Activated T-cell treated with anti-CD3 and anti-CD28 coated beads for 24 hours (primary cell): ENCODE measurements at places on chromosomes 5 and 9.

- DNase-seq = no peak
These were observed 1.0 kb downstream of the HMGCS1 start for GRCh38 chr5:43312076-43312661.

- no peak for DNase-seq
These were observed 80.0 kb downstream of the OXCT1 start for GRCh38 chr5:41790038-41790776.

- DNase-seq = no peak
These were observed 9.0 kb downstream of the OR2S2 start for GRCh38 chr9:35948901-35949318.

DNA sequence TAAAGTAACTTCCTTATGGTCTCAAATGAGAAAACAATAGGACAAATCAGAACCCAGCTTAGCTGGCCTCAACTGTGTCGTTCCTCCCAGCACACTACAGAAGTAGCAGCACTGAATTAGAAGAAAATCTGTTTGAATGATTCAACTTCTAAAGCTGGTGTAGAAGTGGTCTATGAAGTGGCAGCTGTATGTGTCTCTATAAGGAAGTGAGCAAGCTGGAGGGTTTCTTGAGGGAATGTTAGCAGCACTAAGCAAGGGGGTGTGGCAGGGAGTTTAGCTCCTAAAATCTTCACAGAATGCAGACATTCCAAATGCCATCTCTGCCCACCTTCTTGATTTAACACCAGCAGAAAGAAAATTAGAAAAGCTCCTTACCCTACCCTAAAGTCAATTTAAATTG, 4.1 kb downstream of the KLF9 start:
- no peak for DNase-seq

DNA sequence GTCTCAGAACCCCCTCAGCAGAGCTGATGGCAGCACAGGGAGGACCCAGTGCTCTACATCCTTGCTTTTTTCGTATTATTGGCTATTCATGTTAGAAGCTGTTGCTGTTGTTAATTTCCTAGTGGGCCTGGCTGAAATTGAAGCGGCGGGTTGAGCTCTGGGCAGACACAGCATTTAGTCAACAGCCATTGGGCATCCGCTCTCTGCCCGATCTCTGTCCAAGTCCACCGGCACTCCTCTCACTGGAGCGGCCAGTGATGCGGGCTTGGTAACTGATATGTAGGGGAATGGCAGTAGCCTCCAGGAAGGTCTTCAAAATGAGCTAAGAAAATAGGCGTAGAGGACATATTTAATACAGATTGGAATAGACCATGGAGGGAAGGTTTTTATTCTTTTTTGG, 1.3 kb upstream of the GARNL3 start:
- no peak for DNase-seq

DNA sequence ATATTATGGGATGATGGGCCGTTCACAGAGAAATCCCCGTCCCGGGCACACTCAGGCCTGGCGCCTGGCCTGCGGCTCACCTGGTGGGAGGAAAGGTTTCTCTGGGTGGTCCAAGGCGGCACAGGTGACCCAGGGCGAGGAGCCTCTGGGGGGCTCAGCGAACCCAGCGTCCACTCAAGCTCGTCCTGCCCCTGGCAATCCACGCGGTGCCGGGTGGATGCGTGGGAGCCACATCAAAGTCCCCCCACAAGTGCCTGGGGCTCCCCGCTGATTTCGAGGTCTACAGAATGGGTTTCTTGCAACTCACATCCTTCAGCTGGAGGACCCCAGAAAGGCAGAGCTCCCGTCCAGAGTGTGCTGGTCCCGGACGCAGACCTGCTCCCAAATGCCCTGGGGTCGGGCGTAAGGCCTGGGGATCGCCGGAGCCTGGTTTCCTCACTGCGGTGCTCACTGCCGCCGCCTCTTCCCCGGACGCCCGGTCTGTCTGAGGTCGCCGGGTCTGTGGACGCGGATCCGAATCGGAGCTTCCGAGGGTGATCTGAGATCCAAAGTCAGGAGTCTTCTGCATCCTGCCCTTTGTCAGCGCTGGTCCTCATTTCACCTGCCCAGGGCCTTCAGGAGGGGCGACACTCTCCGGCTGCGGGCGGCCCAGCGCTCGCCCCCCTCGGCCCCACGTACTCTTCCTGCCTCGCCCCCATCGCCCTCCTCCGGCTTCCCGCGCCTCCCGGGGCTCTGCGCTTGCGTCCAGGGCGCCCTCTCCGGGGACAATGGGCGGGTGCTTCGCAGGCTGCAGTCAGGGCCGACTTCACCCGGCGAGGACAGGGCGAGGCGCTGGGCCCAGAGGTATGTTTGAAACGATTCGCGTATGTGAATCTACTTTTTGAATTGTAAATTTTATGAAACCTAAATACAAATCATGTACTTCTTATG, 20.0 kb upstream of the RUFY1 start:
- peak; percentile 60 for DNase-seq

GRCh38 chr9:15332939-15333338, 25.9 kb upstream of the TTC39B start:
- no peak for DNase-seq

- DNase-seq = no peak
These were observed 124.5 kb upstream of the FST start for GRCh38 chr5:53355931-53356330.

GRCh38 chr5:62112689-62113228, 193.2 kb upstream of the KIF2A start:
- DNase-seq = no peak

GRCh38 chr9:122468735-122469134, 9.0 kb downstream of the OR1J1 start:
- DNase-seq = no peak

GRCh38 chr9:93138171-93138764, 4.2 kb upstream of the NINJ1 start:
- no peak for DNase-seq

- DNase-seq = peak; percentile 9
These were observed 54.9 kb downstream of the NDST1 start for GRCh38 chr5:150562832-150563231.

DNA sequence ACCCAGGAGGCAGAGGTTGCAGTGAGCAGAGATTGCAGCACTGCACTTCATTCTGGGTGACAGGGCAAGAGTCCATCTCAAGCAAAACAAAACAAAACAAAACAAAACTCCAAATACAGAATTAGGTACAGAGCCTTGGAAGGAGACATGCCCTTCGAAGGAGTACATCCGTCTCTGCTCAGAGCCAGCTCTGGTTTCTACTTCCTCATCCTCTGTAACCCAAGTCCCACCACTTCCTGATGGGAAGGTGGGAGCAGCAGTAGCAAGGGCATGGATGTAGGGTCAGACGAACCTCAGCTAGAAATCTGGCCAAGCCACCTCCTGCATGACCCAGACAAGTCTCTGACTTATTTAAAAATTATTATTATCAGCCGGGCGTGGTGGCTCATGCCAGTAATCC, 16.5 kb upstream of the STXBP1 start:
- no peak for DNase-seq

DNA sequence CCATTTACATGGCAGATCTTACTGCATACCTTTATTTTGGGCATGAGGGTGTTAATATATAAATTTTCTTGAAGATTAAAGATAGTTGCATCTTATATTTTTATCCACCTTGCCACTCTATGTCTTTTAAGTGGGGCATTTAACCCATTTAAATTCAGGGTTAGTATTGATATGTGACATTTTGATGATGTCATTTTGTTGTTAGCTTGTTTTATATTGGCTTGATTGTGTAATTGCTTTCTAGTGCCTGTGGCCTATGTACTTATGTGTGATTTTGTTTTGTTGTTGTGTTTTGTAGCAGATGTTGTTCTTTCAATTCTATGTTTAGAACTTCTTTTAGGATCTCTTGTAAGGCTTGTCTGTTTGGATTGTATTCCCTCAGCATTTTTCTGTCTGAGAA, 939.9 kb upstream of the CDH9 start:
- no peak for DNase-seq

- DNase-seq = no peak
These were observed 187.3 kb downstream of the TENT4A start for GRCh38 chr5:6900247-6901227.

DNA sequence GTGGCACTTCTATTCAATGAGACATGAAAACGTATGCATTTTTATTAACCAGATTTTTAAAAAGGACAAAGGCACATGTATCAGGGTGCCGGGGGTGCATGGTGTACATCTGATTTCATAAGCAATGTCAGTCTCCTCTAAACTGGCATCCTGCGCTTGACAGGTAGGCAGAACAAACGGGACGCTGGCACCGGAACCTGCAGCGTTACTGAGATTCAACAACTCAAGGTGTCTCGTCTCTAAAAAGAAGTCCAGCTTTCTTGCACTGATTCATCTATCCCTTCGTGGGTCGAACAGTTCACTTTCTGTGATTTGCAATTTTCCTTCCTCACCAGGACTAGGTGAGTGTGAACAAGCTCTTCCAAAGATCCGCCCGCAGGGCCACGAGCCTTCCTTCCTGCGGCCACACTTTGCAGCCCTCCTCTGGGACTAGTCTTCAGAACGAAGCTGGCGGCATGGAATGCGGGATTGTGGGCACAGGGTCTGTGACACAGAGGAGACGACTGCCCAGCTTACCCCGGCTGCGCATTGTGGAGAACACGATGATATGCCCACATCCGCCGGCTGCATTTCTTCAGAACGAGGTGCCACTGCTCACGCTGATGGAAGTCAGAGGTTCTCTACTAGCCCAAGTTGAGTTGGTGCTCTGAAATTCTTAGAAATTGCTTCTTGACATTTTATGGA, 7.2 kb downstream of the SLC6A3 start:
- no peak for DNase-seq
